A549 treated with CORT108297 at 1 μM for 4 hours (cell line): ENCODE measurements at places on chromosomes 4 and X. TPM values are rescaled to one million over a fixed set of nuclear protein-coding genes. Genes with fewer than 3 reads are reported as not detected.

XAGE1A gene
- 5.1 to 36.0 TPM (median 24.6 TPM) in 5 replicates for total RNA-seq

PPP1R2C gene
- not detected in 5 replicates for total RNA-seq

ETDB gene
- total RNA-seq, result not detected in 5 replicates

CYBB gene
- total RNA-seq, result 0.02 to 0.12 TPM (median 0.07 TPM) in 5 replicates

ATP10D gene
- total RNA-seq, result 2.7 to 4.2 TPM (median 3.1 TPM) in 5 replicates
